CD14-positive monocyte (primary cell): ENCODE measurements at places on chromosomes 2 and 18.

DNA sequence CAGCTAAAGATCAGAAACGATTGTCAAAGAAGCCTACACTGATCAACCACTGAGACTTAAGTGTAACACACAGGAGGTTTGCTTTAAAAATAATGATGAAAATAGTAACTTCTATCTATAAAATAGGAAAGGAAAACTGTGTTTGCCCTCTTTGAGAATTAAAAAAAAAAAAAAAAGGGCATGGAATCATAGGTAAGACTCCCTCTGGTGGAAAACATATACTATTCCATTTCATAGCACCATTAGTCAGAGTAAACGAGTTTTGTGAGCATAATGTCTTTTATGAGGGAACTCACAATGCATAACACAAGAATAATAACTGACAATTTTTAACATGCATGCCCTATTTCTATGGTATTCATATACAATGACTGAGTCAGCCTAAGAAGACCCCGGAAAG, 36.3 kb downstream of the SLC35F5 start:
- DNase-seq = no peak

GRCh38 chr2:223908304-223908998, 36.7 kb downstream of the WDFY1 start:
- DNase-seq = no peak

- DNase-seq = no peak
Measured at GRCh38 chr2:71800851-71801250, 346.8 kb downstream of the CYP26B1 start.

- peak; percentile 16 for DNase-seq
Measured at GRCh38 chr2:161068670-161069069, 91.6 kb upstream of the TANK start.

DNA sequence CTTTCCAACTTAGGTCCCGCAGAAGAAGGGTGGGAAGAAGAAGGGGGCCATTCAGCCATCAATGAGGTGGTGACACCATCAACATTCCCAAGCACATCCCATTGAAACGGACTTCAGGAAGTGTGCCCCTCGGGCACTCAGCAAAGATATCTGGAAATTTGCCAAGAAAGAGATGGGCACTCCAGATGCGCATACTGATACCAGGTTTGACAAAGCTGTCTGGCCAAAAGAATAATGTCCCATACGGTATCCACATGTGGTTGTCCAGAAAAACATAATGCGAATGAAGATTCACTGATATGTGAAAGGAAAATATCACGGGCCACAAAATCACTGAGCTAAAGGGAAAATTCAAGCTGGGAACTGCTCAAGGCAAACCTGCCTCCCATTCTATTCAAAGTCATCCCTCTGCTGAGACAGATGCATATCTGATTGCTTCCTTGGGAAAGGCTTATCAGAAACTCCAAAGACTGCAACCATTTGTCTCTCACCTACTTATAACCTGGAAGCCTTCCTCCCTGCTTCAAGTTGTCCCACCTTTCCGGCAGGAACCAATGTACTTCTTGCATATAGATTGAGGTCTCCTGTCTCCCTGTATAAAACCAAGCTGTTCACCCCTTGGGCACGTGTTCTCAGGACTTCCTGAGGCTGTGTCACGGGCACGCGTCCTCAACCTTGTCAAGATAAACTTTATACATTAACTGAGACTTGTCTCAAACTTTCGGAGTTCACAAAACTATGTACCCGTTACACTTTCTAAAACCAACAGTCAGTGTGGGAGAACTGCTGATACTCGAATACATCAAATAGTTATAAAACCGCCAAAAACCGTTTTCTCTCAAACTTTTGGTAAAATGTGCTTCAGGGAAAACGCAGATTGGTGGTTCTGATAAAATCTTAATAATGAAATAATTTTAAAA, 1.3 kb upstream of the PDK1 start:
- DNase-seq = peak; percentile 14

- no peak for DNase-seq
Measured at GRCh38 chr18:986051-986450, 81.4 kb downstream of the ADCYAP1 start.

DNA sequence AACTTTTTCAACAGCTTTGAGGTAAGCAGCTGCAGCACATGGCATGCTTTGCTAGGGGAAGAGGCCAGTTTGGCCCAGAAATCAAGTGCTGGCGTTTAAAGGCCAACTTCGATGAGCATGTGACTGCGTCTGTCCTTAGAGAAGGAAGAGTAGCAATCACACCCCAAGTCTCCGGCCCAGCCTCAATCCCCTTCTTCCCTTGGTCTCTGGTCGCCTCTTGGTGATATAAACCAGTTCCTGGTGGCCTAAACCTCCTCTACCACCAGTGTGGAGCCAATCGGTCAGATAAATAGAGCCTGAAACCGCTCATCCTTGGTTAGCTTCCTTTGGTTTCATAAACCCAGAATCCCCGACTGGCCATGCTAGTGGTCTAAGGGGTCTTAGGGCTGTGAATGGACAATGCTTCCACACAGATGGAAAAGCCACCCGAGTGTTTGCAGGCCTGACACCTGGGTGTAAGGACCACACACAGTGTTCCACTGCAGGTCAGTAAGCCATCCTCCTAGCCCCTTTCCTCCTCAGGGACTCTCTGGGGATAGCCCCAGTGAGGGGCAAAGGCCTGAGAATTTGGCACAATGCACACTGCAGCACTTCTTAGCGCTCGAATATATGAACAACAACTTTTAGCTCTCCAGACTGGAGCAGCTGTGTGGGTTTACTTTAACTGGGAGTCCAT, 23.0 kb upstream of the COX7A2L start:
- DNase-seq = no peak

DNA sequence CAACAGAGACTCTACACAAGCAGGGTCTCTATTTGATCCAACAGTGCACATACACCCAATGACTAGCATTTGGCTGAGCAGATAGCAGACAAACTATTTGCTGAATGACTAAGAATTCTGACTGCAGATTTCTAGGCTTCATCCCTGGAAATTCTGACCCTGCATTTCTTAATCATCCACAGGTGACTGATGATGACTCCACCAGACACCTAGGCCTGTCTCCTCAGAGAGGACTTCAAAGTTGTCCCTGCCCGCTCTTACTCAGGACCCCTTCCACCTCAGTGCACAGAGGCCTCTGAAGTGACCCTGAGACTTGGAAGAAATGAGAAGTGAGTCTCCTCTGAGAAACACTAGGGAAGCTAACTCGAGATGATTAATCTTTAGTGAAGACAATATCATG, 51.3 kb downstream of the SEPTIN10 start:
- no peak for DNase-seq

GRCh38 chr2:210667711-210668110, 111.3 kb downstream of the CPS1 start:
- no peak for DNase-seq

- DNase-seq = no peak
Measured at GRCh38 chr2:10279946-10280463, 22.7 kb upstream of the HPCAL1 start.

- DNase-seq = no peak
Measured at GRCh38 chr18:31610286-31611205, 18.9 kb downstream of the TTR start.

DNA sequence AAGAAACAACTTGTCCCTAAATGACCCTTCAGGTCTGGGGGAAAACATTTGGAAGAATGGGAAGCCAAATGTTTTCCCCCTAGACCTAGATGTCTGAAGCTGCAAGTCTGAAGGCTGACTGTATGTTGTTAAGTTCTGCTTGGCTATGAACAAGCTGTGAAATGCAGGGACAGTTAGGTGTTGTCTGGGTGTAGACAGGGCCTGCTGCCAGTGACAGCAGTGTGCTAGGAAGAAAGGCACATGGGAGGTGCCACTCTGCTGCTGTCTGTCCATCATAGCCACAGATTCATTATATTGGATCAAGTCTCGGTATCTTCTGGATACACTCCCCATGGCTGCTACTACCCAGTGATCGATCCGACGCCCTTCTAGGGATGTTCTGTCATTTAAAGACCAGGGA, 265.9 kb upstream of the PXDN start:
- no peak for DNase-seq

DNA sequence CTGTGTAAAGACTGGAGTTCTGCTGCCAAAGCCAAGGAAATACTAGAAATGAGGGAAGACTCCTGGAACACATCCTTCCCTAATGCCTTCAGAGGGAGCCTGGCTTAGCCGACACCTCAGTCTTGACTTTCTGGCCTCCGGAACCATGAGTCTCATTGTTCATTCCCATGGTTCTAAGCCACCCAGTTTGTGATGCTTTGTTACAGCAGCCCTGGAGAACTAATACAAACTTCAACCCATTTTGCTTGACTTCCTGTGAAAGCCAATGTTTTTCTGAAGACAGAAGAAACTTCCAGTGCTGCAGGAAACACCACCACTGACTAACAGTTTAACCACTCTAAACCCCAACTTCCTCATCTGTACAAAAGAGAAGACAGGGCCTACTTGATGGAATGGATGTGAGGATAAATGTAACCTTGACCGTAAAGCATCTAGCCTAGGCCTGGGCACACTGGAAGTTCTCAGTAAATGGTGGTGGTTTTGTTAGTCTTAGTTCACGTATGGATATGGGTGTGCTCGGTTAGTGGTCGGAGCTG, 85.9 kb upstream of the RFX8 start:
- peak; percentile 60 for DNase-seq

DNA sequence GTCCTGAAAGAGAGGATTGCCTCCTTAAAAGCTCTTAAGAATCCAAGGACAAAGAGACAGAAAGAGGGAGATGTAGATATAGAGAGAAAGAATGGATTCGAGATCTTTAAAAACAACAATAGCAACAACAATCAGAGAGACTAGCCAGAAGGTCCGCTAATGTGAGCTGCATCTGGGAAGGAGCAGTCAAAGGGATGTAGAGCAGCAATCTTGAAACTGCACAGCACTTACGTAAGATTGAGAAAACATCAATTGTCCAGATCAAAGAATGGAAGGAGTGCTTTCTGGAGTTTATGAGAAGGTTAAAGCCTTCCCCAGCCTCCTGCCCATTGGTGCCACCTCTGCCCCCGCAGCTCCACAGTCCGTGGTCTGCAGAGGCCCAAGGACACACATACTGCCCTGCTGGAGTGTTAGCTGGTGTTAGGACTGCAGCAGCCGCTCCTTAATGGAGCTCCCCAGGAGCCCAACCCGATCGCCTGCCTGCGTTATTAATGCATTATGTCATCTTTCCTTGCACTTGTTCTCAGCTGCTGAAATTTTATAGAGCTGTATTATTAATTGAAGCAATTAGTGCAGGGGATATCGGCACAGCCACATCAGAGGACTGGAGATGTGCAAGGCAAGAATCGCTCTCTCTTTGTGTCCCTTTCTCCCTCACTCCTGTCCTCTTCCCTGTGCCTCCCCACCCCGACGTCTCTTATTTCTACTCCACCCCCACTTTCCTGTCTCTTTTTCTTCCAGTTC, 94.2 kb upstream of the STPG4 start:
- no peak for DNase-seq

- DNase-seq = no peak
Measured at GRCh38 chr2:167697194-167697593, 550.2 kb downstream of the STK39 start.

GRCh38 chr2:65053199-65053598, 3.0 kb upstream of the CEP68 start:
- DNase-seq = peak; percentile 73

- no peak for DNase-seq
Measured at GRCh38 chr18:63314062-63314790, 5.3 kb downstream of the BCL2 start.

GRCh38 chr2:73919596-73920228, 7.0 kb upstream of the DGUOK start:
- DNase-seq = no peak

DNA sequence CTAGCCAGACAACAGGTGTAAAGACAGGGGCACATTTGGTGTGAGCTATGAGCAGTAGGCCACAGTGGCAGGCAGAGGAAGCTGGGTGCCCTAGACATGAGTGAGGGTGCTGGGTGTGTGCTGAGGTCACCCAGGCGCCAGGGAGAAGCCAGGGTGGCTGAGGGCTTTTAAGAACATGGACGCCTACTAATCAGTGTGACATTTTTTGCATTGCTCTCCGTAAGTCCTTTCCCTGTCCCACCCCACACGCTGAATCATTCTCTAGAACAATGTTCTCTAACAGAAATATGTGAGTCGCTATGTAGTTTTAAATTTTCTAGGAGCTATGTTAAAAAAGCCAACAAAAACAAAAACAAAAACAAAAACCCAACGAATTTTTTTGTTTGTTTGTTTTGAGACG, 204.5 kb upstream of the REV1 start:
- no peak for DNase-seq

GRCh38 chr18:79511671-79512301, 116.1 kb downstream of the NFATC1 start:
- DNase-seq = no peak

GRCh38 chr2:197952540-197953202, 148.3 kb downstream of the PLCL1 start:
- no peak for DNase-seq

- no peak for DNase-seq
Measured at GRCh38 chr18:34495506-34495905, 214.6 kb upstream of the DTNA start.

DNA sequence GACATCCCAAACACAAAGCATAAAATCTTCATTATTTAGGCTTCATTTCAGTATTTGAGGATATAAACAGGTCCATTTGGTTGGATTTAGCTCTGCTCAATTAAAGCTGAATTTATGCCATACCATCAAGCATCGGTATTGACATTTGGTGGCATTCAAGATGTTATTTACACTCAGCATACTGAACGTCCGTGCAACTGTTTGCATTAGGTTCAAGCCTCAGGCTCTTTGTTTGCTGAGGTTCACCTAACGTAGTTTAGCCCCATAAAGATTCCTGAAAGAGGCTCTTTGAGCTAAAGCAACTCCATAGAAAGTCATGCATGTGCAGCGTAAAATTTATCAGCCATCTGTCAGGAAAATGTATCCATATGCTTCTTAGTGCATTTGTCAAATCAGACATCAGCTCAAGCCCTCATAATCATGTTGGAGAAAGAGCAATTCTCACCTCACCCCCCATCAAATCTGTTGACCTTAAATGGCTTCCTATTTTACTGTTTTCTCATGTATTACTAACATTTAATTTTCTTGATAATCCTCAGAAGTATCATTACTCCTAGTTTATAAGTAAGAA, 366.9 kb downstream of the EPHA4 start:
- DNase-seq = no peak

- DNase-seq = no peak
Measured at GRCh38 chr2:25845843-25846505, 32.3 kb downstream of the ASXL2 start.

DNA sequence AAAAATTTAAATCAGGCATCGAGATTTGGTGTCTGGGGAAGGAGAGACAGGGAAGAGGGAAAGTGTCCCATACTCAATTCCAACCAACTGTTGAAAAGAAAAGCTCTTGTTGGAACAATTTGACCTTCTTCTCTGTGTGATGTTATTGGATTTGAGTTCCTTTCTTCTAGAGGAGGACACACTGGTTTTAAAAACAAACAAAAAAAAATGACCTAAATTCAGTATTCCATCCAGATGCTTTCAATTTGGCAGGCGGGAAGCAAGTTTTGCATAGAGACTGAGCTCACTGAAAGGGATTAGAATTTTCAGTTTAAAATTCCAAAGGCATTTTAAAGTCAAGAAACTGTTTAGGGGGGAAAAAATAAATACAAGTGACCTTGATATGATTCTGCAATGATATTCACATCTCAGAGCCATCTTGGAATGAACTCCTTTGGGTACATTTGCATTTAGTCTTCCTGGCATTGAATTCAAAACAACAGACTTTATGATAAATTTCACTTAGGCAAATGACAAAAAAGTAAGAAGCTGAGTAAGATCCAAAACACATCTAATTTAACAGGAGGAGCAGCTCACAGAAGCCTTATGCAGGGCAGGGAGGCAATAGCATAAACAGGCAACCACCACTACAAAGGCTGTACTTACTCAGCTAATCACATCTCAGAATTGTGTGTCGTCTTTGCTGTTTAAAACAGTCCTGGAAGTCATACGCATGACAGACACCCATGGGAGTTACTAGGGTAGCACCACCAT, 126.8 kb downstream of the CDH20 start:
- DNase-seq = no peak
